ENCODE measurements at places on chromosomes 1 and 21.

GRCh38 chr1:201566933-201567801 lies 28.2 kb downstream of the NAV1 start:
- DNase-seq, result no peak

GRCh38 chr1:25216123-25216522 lies 16.2 kb downstream of the SYF2 start:
- DNase-seq, result no peak

DNA sequence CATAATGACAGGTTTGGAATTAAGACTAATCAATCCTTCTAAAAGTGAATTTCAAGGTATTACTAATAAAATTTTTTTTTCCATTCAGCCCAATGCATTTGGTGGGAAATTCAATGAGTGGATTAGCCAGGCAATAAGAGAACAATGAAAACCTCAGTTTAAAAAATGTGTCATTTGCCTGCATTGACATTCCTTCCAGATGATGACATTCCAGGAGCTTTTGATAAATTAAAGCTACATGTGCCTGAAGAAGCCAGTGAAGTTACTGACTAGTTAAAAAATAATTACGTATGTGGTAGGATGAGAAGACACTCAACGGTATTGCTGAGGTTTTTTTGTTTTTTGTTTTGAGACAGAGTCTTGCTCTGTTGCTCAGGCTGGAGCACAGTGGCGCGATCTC lies 37.9 kb upstream of the RC3H1 start:
- DNase-seq, result no peak

GRCh38 chr1:93672069-93672468 lies 9.6 kb downstream of the BCAR3 start:
- DNase-seq, result no peak

- DNase-seq, result no peak
Measured at GRCh38 chr1:95023399-95024043, 49.2 kb downstream of the ALG14 start.

GRCh38 chr1:91505086-91505485 lies 4.4 kb downstream of the CDC7 start:
- no peak for DNase-seq

DNA sequence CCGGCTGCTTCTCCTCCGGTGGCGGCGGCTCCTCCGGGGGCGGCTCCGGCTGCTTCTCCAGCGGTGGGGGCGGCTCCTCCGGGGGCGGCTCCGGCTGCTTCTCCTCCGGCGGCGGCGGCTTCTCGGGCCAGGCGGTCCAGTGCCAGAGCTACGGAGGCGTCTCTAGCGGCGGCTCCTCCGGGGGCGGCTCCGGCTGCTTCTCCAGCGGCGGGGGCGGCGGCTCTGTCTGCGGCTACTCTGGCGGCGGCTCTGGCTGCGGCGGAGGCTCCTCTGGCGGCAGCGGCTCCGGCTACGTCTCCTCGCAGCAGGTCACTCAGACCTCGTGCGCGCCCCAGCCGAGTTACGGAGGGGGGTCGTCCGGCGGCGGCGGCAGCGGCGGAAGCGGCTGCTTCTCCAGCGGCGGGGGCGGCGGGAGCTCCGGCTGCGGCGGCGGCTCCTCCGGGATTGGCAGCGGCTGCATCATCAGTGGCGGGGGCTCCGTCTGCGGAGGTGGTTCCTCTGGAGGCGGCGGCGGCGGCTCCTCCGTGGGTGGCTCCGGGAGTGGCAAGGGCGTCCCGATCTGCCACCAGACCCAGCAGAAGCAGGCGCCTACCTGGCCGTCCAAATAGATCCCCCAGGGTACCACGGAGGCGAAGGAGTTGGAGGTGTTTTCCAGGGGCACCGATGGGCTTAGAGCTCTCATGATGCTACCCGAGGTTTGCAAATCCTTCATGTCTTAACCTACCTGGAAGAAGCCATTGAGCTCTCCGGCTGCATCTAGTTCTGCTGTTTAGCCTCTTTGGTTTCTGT lies 2.0 kb downstream of the LORICRIN start:
- DNase-seq, result no peak

DNA sequence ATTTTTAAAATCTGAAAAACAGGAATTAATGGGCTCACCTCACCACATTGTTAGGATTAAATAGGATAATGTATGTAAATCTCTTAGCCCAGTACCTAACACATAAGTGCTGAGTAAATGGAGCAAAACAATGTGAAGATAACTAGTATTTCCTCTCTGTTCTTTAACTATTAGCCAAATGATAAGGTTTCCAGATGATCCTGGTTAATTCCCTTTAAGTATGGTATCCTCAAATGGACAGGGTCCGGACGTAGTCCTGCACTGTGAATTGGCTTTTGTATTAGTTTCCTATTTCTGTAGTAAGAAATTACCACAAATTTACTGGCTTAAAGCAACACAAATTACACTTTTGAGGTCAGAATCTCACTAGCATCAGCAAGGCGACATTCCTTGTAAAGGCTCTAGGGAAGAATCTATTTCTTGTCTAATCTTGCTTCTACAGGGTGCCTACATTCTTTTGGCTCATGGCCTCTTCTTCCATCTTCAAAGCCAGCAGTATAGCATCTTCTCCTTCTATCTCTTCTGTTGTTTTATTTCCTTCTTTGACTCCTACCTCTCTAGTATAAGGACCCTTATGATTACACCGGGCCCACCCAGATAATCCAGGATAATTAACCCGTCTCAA lies 17.1 kb downstream of the SCAF4 start:
- no peak for DNase-seq

- DNase-seq, result no peak
Measured at GRCh38 chr1:22364764-22365163, 86.9 kb upstream of the ZBTB40 start.
